Activated CD4-positive, CD25-positive, alpha-beta regulatory T cell treated with anti-CD3 and anti-CD28 coated beads, Interleukin-2, amount 50 U/mL, for 16 hours (primary cell): ENCODE measurements at places on chromosomes 2 and 18.

DNA sequence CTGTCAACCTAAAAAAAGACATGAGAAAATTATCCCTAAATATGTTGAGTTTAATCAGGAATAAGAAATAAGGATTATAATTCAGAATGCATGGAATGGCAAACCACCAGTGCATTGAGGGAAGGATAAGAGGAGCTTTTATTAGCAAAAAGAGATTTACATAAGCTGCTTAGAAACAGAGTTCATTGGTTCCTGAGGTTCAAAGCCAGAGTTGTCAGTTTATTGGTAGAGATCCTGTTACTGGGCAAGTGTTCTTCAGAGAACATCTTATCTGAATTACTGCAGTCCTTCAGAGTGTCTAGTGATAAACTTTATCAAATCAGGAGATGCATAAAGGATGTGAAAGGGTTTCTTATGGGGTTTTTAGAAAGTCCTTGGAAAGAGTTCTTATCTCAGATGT lies 76.0 kb upstream of the MEX3C start:
- DNase-seq: no peak

- DNase-seq: no peak
These were observed 344.9 kb upstream of the SLC14A2 start for GRCh38 chr18:45270289-45270771.

GRCh38 chr2:218187296-218188015 lies 20.7 kb upstream of the CXCR1 start:
- DNase-seq: no peak

GRCh38 chr2:142878031-142878678 lies 691 bp downstream of the KYNU start:
- DNase-seq: no peak

DNA sequence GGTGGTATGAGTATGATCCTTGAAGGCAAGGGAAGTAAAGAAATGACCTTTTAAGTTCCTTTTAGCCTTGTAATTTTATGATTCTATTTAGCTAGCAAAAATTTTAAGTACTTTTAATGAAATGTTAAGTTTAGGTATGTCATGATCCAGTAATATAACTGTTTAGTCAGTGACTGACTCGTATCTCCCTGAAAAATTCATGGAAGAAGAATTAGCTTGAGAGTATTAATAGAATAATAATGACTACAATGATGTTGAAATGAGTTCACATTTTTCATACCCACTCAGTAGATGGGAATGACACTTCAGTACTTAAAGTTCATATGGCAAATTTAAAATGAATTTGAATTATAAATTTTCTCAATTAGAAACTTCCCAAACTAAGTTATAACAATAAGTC lies 14.6 kb downstream of the RAB3GAP1 start:
- no peak for DNase-seq

DNA sequence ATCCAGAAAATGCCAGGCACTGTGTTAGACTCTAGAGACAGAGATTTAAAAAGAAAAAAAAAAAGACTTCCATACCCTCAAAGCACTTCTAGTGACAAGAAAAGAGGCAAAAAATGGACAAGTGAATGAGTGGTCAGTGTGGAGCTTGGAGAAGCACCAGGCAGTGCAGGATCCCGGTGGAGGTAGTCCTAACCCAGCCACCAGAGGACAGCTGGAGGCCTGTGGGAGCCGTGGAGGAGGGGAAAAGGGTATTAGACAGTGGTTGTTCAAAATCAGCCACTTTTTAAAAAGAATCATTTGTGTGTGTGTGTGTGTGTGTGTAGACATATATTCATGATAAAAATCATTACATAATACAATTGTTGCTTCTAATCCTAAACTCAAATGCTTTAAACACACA lies 32.8 kb upstream of the EPAS1 start:
- no peak for DNase-seq

GRCh38 chr2:57343391-57344006 lies 703.1 kb upstream of the VRK2 start:
- no peak for DNase-seq

DNA sequence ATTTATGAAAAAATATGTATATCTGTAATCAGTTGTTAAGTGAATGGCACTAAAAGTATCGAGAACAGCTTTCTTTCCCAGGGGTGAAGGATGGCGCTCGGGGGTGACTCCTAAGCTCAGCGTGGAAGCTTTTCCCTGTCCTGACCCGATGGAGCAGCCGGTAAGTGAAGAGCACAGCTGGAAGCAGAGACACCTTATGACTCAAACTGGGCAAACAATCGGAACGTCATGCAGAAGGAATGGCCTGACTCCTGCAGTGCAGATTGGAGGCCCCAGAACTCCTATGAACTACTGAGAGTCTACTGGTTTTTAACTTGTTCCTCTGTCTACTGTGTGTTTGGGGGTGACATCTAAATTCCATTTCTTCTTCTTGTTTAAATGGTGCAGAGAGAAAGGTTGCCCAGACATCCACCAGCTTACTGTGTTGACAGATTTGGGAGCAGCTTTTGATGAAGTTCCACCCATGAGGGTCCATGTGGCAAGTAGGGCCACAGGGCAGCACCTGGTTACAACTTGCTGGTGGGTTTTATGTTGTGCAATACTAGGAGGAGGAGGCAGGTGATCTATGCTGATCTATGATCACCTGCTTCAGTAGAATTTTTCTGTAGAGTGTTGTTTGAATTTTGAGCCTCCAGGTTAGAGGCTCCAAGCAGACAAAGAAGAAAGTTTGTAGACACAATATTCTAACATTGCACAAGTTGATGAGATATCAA lies 52.8 kb upstream of the TMEM182 start:
- no peak for DNase-seq

DNA sequence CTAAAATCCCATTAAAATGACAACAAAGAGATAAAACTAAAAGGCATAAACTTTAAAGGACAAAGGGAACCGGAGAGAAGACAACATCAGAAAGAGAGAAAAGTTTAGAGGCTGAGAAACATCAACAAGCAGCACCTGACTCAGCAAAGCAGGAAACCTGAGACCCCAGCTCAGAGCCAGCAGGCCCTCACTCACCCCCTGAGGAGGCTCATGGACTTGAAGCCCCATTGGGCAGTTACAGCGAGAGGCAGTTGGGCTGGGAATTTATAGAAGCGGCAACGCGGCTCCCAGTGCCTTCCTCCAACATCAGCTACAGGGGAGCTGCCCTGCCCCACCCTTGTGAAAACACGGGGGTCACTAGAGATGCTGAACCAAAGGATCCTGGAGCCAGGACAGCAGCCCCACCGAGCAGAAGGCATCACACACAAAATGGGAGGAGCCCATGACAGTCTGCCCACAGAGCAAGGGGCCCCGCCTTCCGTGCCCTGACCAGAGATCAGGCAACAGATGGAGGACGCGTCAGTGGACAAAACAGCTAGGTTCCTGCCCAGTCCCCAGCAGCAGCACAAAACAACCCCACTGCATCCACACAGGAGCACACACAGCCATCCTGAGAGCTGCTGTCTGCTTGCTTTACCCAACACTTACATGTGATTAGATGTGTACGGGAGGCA lies 52.7 kb downstream of the CMPK2 start:
- no peak for DNase-seq

- DNase-seq: no peak
These were observed 208.0 kb downstream of the ZFP36L2 start for GRCh38 chr2:43018179-43019024.

DNA sequence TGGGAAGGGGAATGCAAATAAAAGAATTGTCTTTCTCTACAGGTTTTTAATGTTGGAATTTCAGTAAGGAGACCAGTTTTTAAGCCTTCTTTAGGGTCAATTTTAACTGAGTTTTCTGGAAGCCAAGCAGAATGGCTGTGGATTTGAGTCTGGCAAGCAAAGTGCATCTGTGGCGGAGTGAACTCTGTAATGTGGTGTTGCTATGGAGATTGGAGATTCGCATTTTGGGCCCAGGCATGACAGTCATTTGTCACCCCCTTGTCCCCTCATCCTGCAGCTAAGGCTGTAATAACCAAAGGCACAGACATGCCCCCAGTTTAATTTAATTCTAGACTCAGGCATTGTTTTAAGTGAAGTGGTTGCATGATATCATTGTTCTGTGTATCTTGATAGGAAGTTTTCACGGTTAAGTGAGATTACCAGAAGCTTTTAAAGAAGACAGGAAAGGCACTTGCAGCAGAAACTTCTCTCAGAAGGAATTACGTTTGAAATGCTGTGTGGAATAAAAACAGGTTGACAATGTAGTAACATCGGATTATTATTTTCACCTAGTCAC lies 30.6 kb downstream of the ARMC9 start:
- DNase-seq: no peak

DNA sequence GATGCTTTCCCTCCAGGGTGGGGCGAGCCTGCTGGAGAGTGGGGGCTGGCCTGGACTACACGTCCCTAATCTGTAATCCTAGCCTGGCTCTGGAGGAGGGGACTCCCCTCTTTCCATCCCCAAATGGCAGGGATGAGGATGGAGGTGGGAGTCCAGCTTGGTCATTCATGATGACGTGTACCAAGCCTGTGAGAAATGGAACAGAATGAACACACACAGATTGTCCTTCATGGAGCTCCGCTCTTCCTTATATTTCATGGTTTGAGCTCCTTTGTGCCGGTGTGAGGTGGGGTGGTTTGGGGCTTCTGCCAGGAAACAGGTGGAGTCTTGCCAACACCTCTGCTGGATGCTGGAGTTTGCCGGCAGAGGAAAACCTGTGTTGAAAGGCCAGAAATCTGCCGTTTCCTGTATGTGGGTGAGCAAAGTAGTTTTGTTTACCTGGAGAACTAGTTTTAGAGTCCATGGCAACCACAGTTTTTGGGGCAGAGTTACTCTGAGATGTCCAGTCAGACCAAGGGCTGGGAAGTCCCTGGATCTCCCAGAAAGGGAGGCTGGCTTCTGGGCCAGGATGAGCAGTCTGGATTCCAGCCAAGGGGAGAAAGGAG lies 417.6 kb upstream of the MEX3C start:
- no peak for DNase-seq

- no peak for DNase-seq
These were observed 1663.6 kb downstream of the SUCLG1 start for GRCh38 chr2:82795446-82795845.

- DNase-seq: no peak
These were observed 198.7 kb downstream of the MYCN start for GRCh38 chr2:16138811-16139662.

GRCh38 chr2:112811276-112811831 lies 25.2 kb downstream of the IL1B start:
- no peak for DNase-seq

GRCh38 chr18:13616525-13617035 lies 109.8 kb downstream of the FAM210A start:
- no peak for DNase-seq

GRCh38 chr2:99886418-99886817 lies 256.0 kb downstream of the AFF3 start:
- no peak for DNase-seq

DNA sequence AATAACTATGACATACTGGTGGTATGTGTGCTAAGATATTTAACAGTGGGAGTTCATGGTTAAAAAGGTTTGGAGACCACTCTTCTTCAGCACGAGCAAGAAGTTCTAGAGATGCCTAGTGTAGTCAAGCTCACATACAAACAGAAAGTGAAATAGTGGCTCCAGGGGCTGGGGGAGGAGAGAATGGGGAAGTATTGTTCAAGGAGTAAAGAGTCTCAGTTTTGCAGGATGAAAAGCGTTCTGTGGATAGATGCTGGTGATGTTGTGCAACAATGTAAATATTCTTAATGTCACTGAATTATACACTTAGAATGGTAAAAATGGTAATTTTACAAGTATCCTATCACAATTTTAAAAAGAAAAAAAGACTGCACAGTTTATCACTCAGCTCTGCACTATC lies 29.0 kb upstream of the EPAS1 start:
- no peak for DNase-seq

DNA sequence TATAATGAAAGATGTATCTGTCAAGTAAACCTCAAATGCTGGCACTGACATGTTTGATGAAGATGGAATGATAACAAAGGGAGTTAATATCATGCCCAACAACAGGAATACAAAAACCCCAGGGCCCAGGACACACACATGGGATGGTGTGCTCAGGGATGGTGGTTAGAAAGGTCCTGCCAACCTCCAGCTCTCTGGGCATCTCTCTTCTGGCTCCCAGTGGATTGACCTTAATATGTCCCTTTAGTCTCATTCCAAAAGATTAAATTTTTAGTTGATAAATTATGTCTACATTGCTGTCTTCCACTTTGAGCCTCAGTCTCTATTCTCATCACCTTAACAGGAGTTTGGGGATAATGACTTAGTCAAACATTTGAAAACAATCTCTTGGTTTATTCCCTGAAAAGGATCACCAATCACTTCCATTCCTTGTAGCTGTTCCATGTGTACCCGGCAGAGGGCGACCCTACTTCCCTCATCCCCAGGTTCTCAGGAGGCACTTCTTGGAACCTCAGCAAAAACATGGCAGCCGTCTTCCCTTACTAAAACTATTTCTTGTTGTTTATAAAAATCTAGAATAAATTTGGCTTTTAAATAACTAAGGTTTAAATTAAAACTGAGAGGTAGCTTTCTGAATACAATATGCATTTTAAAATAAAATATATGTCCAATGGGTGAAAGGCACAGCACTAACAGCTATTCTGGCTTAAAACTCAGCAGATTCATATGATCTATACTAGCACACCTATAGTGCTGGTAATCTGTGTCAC lies 29.6 kb downstream of the MCEE start:
- DNase-seq: no peak

DNA sequence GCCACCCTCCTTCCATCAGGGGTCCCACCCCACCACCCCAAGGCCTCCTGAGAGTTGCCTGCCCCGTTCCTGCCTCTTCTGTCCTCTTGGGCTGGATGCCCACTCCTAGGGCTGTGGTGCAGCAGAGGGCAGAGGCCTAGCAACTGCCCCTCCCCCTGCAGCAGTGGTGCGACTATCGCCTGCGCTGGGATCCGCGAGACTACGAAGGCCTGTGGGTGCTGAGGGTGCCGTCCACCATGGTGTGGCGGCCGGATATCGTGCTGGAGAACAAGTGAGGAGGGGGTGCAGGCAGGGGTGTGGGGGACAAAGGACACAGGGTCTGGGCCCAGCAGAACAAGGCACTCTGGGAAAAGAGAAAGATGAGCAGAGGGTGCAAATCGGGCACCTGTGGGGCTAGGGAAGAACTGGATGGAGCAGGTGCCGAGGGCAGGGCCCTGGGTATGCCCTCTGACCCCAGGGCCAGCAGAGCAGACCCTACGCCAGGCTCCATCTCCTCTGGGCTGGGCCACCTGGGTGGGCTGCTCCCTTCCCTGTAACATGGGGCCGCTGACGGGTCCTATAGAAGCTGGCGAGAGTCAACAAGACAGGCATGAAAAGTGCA lies 1.0 kb downstream of the CHRNG start:
- no peak for DNase-seq

DNA sequence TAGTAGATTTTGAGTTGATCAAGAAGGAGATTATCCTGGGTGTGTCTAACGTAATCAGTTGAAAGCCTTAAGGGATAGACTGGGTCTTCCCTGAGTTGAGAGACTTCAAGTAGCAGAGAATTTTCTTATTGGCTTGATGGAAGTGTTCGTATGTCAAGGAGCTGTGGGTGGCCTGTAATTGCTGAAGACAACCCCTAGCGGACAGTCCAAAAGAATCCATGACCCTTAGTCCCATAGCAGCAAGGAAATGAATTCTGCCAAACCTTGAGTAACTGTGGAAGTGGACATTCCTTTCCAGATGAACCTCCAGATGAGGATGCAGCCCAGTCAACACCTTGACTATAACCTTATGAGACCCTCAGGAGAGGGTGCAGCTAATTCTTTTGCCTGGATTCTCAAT lies 786.3 kb downstream of the SOCS6 start:
- DNase-seq: no peak

GRCh38 chr2:128501006-128501690 lies 182.5 kb upstream of the HS6ST1 start:
- no peak for DNase-seq
